ENCODE measurements at places on chromosomes 4 and X. TPM values are rescaled to one million over a fixed set of nuclear protein-coding genes. Genes with fewer than 3 reads are reported as not detected.
A peak's percentile ranks its signal among the peaks of the same experiment; 100 is the strongest.

Gene FRG2
- total RNA-seq: 0.66 TPM

Gene CORIN
- total RNA-seq: 0.08 TPM

Gene PAGE2B
- not detected for total RNA-seq

Gene ARSJ
- total RNA-seq: 4.4 TPM

Gene EDNRA
- total RNA-seq: 1.1 TPM

Gene WAS
- total RNA-seq: not detected

DNA sequence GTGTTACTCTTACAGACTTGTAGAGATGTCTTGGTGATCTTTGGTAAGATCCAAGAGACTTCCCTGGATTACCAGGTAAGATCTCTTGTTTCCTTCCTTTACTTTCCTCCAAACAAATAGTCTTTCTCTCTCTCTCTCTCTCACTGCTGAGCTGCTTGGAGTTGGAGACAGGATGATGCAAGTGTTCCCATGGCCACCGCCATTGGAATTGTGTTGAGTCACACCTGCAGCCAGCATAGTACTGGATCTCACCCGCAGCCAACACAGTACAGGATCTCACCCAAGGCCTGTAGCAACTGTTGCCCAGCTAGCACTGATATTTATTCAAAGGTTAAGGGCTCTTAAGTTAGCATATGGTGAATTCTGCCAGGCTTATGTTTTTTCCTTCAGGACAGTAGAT, 1080.9 kb downstream of the FAT4 start:
- DNase-seq: no peak
- H3K36me3 ChIP-seq: no peaks in the 10 kb centered on the region
- H3K4me3 ChIP-seq: no peak overlapping the region
- H3K4me1 ChIP-seq: peaks cover 11% of the 10 kb centered on the region
- no peaks in the 10 kb centered on the region for H3K27me3 ChIP-seq

GRCh38 chr4:174451718-174452296, 70.5 kb downstream of the HPGD start:
- H3K4me1 ChIP-seq: no peaks in the 10 kb centered on the region
- no peak overlapping the region for H3K27ac ChIP-seq
- no peak overlapping the region for H3K4me3 ChIP-seq
- no peaks in the 10 kb centered on the region for H3K27me3 ChIP-seq

GRCh38 chr4:17013382-17014006, 115.0 kb upstream of the LDB2 start:
- 0 out of 2 replicates have a peak, but pooled peaks cover 3% of the 10 kb centered on the region for H3K27me3 ChIP-seq
- no peaks in the 10 kb centered on the region for H3K4me1 ChIP-seq
- DNase-seq: no peak
- H3K27ac ChIP-seq: no peak overlapping the region
- no peak overlapping the region for H3K4me3 ChIP-seq

- H3K27me3 ChIP-seq: no peaks in the 10 kb centered on the region
- peak; percentile 36 for DNase-seq
- no peak overlapping the region for H3K27ac ChIP-seq
- H3K4me1 ChIP-seq: no peaks in the 10 kb centered on the region
- no peaks in the 10 kb centered on the region for H3K36me3 ChIP-seq
Measured at GRCh38 chr4:158259955-158260575, 49.8 kb downstream of the TMEM144 start.

DNA sequence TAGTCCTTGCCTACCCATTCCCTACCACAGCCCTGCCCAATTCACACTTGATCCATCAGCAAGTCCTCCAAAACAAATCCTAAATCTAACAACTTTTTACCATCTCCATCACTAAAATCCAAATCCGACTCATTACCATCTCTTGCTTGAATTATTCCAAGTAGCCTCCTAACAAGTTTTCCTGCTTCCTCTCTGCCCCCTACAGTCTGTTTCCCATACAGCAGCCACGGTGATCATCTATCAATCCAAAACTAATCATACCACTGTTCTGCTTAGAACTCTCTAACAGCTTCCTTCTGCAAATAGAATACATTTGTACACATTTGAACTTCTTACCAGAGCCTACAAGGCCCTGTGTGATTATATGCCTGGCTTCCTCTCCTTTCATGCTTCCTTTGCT, 133.0 kb downstream of the SHROOM4 start:
- H3K27me3 ChIP-seq: no peaks in the 10 kb centered on the region
- no peaks in the 10 kb centered on the region for H3K4me1 ChIP-seq
- no peak overlapping the region for H3K27ac ChIP-seq
- H3K36me3 ChIP-seq: no peaks in the 10 kb centered on the region

DNA sequence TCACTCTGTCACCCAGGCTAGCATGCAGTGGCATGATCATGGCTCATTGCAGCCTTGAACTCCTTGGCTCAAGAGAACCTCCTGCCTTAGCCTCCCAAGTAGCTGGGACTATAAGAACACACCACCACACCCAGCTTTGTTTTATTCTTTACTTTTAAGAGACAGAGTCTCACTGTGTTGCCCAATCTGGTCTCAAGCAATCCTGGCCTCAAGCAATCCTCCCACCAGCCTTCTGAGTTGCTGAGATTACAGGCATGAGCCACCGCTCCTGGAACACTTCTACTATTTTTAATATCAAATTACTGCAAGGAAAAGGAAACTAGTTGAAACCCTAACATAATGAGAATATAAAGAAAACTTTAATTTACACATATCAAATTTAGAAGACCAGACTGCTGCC, 85.4 kb downstream of the FAM13A start:
- no peaks in the 10 kb centered on the region for H3K27me3 ChIP-seq
- no peak for DNase-seq
- H3K36me3 ChIP-seq: no peaks in the 10 kb centered on the region
- no peaks in the 10 kb centered on the region for H3K4me1 ChIP-seq

- no peaks in the 10 kb centered on the region for H3K36me3 ChIP-seq
- no peaks in the 10 kb centered on the region for H3K4me1 ChIP-seq
- H3K27ac ChIP-seq: no peak overlapping the region
- H3K4me3 ChIP-seq: no peak overlapping the region
- no peaks in the 10 kb centered on the region for H3K27me3 ChIP-seq
Measured at GRCh38 chrX:119226446-119226845, 9.6 kb upstream of the PGRMC1 start.

DNA sequence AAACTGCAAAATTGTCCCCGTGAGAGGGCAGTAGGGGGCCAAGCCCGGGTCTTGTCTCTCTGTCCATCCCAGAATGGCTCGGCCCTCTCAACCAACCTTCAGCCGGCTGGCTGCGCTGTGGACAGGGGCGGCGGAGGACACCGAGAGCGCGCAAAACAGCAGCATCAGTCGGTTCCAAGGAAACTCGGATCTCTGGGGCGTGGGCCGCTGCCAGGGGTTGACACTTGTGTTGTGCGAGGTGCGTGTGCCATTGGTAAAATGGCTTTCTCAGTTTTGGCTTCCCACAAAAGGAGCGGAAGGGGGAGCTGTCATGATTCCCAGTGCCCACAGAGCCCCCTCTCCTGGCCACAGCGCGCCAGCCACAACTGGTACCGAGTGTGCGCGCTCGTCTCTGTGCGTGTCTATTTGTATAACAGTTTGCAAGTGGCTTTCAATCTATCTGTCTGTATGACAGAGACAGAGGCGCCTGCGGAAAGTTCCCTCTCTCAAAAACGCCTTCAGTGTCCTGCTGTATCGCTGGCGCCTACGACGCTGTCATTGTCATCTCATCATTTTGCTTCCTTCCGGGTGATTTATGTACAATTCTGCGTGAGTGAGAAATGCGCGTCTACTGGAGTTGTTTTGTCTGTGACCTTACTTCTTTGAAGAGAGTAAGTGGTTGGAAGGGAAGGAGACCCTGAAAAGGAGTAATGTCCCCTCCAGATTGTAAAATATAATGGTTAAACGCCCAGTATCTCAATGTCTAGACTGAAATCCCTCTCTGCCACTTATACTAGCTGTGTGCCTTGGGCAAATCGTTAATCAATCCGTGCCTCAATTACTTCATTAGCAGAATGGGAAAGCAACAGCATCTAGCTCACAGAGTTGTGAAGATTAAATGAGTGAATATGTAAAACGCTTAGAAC, 1.8 kb downstream of the DKK2 start:
- DNase-seq: no peak
- no peak overlapping the region for H3K27ac ChIP-seq
- no peaks in the 10 kb centered on the region for H3K36me3 ChIP-seq
- H3K4me1 ChIP-seq: no peaks in the 10 kb centered on the region

DNA sequence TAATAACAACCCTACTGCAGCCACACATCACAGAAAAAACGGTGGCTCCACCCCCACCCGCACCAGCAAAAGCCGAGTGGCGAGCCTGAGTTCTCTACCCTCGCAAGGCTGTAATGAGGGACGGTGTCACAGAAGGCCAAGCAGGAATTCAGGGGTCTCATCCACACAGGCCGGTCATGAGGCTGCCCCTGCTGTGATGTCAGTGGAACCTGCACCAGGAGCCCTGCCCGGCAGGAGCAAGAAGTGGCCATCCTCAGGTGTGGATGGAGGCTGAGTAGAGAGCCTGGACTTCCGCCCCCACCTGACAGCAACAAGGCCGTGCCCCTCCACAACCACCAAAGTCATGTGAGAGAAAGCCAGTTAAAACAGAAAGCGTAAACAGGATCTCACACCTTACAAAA, 20.6 kb downstream of the LYAR start:
- no peak for DNase-seq
- H3K4me1 ChIP-seq: no peaks in the 10 kb centered on the region
- H3K36me3 ChIP-seq: peaks cover 43% of the 10 kb centered on the region
- no peaks in the 10 kb centered on the region for H3K27me3 ChIP-seq
- H3K27ac ChIP-seq: no peak overlapping the region
- no peak overlapping the region for H3K4me3 ChIP-seq

- DNase-seq: no peak
- H3K27ac ChIP-seq: no peak overlapping the region
- no peaks in the 10 kb centered on the region for H3K27me3 ChIP-seq
- no peaks in the 10 kb centered on the region for H3K36me3 ChIP-seq
- H3K4me1 ChIP-seq: peaks cover 12% of the 10 kb centered on the region
Measured at GRCh38 chr4:40682290-40683101, 52.8 kb upstream of the RBM47 start.

- no peak overlapping the region for H3K4me3 ChIP-seq
- no peak for DNase-seq
Measured at GRCh38 chr4:172898715-172899114, 269.9 kb upstream of the GALNT7 start.

DNA sequence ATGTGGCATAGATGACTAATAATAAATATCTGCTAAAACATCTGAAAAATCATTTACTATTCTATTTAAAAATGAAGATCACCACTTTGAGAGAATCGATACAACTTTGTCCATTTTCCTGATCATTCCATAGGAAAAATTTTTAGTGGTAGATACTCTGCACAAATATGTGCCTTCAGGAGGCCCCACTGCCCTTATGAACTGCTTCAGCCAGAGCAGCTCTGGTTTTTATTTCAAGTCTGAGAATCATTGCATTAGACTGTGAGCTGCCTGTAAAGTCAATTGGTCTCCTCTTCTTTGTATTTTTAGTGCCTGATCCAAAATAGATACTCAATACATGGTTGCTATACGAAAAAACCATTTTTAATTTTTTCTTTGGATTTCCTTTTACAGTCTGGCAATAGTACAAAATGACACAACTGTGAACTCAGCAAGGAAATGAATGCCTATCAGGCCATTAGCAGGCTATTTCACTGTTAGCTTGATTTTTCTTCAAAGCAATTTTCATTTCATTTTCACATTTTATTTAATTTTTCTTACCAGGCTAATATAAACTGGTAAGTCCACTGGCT, 69.1 kb downstream of the SHISA3 start:
- no peaks in the 10 kb centered on the region for H3K4me1 ChIP-seq
- no peak overlapping the region for H3K27ac ChIP-seq
- 0 out of 2 replicates have a peak, but pooled peaks cover 2% of the 10 kb centered on the region for H3K27me3 ChIP-seq
- H3K36me3 ChIP-seq: no peaks in the 10 kb centered on the region
- no peak overlapping the region for H3K4me3 ChIP-seq

- no peak overlapping the region for H3K4me3 ChIP-seq
- no peaks in the 10 kb centered on the region for H3K36me3 ChIP-seq
- H3K27ac ChIP-seq: no peak overlapping the region
- H3K4me1 ChIP-seq: no peaks in the 10 kb centered on the region
- no peaks in the 10 kb centered on the region for H3K27me3 ChIP-seq
- no peak for DNase-seq
Measured at GRCh38 chrX:38935561-38935960, 134.3 kb downstream of the MID1IP1 start.

DNA sequence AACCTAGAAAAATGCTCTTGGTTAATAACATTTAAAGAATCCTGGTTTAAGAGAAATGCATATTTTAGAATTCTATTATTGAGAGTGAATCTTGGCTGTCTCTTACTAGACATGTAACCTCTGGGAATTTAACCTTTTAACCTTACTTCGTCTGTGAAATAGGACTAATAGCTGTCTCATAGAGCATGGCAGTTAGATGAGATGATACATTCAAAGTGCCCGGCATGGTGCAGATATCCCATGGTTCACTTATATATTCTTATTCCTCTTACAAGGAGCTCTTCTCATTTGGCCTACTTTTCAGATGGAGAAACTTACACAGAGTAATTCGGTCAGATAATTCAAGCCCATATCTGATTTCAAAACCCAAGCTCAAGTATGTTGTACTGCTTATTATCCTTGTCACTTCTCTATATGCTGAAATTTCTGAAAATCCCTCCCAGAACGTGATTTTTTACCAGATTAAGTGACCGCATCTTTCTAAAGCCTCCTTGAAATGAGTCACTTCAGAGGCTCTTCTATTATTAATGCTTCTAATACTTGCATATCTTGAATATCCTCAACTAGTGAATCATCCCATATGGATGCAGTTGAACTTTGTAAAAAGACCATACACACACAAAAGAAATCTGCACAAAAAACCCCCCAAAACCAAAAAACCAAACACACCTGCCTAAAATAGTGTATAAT, 4.9 kb downstream of the CDKN2AIP start:
- peaks cover 37% of the 10 kb centered on the region for H3K36me3 ChIP-seq
- no peak overlapping the region for H3K27ac ChIP-seq
- H3K4me1 ChIP-seq: no peaks in the 10 kb centered on the region
- no peaks in the 10 kb centered on the region for H3K27me3 ChIP-seq
- DNase-seq: no peak
- no peak overlapping the region for H3K4me3 ChIP-seq
